ENCODE measurements at places on chromosomes 3 and 15.

DNA sequence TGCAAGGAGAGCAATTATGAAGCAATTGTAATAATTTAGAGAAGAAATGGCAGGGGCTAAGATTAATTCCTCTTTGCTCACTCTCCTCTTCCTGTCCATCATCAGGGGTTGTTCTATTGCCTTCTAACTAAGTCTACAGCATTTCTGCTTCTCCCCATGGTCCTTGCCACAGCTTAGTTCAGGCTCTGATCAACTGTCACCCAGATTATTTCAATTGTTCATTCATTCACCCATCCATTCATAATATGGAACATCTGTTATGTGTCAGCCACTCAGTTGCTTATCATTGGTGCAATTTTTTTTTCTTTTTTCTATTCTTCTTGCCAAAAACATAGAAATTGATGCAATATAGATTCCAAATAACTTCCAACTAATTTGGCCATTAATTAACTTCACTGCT is 93.2 kb downstream of the CD47 start:
- no peak for DNase-seq

DNA sequence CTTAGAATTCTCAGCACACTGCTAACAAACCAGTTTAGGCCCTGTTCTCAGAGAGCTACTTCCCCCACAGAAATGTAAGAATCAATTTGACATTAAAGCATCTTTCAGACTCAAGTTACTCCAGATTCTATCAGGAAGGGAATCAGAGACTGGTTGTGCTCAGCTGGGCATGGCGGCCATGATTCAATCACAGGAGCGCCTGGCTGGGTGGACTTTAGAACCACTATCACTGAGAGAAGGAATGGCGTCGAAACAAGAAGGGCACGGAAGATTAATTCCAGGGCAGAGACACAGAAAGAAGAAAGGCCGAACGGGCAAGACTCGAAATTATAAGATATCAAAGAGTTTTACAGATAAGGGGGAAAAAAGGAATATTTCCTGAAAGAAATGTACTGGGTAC is 6.2 kb downstream of the TNIK start:
- no peak for DNase-seq

DNA sequence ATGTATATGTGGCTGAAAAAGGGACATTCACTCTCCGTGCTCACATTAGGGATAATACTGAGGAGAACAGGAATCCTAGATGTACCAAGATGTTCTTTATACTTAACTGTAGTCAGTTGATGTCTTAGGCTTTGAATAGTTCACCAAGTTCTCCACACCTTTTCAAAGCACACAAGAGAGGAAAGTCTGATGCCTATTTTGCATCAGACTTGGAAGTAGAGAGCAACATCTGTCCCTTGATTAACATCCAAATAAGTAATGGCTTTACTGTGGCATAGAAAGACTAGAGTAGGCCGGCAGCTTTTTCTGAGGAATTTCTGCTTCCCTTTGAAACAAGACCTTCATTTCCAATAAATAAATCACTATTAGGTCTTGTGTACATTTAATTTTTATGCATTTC is 34.0 kb downstream of the PIGB start:
- no peak for DNase-seq

DNA sequence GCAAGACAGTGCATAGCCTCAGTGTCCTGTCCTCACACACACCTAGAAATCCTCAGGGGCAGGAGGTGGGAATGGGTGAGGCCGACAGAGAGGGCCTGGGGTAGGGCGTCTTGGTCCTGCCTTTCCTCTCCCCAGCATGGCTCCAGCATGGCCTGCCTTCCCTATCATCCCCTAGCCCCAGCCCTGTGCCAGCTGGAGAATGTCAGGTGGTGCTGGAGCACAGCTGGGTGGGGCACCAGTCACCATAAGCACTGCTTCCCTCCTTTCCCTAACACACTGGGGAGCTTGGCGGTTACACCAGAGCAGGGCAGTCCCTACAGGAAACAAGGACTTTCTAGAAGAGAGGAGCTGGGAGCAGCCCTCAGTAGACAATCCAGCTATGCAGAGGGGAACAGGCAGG is 236.8 kb downstream of the KLF13 start:
- DNase-seq, result no peak

DNA sequence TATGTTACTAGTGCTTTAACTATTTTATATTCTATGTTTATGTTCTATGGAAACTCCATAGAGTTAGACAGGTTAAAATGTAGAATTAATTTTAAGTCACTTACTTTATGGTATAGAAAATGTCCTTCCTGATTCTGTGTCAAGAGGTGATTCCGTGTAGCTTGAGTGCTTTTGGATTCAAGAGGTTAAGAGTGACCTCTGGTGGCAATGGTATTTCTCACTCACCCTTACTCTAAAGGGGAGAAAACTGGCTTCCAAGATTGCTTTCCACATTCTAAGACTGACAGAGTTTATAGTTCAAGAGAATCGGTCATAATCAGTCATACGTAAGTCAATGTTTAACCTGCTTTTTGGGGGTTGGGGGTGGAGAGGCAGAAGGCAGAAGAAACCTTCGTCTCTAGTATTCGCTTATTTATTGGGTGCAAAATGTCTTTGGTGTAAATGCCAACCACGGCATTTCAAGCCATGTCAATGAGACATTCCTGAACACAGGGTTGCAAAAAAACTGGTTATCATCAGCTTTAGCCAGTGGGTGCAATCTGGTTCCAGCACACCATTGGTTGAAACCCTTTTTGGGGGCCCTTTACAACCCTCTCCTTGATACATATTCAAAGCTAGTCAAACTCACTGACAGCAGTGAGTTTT is 92.0 kb upstream of the VGLL3 start:
- peak; percentile 17 for DNase-seq

- DNase-seq, result no peak
Observed at GRCh38 chr3:138135833-138136194, 3.6 kb upstream of the A4GNT start.

DNA sequence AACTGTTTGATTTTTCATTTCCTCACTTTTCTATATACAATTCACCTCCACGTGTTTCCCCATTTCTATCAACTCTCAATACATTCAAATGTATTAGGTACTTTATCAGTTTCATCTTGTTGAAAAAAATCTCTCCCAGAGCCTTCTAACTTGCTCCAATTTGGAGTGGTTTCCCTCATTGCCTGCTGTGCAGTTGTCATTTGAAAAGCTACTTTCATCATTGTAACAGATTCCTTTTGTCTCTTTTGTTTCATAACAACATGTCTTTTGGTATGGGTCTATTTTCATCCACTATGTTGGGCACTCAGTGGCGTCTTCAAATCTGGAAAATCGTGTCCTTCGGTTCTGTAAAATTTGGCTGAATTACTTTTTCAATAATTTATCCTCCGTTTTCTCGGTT is 75.0 kb downstream of the NR2E3 start:
- no peak for DNase-seq

DNA sequence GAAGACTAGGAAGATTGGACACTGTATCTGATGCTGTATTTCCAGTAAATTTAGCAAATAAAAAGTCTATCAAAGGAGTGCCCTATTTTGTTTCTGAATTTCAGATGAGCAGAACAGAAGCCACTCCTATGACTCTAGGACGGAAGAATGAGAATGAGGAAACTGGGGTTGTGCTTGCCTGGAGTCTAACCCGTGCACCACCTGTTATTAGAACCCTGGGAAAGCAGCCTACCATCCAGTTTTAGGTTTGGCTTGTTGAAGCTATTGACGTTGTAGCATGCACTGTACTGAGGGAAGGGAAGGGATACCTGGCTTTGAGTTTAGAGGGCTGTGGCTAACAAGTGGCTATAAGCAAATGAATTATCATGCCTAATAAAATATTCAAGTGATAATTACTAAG is 318.5 kb downstream of the SLC9A9 start:
- DNase-seq, result no peak

DNA sequence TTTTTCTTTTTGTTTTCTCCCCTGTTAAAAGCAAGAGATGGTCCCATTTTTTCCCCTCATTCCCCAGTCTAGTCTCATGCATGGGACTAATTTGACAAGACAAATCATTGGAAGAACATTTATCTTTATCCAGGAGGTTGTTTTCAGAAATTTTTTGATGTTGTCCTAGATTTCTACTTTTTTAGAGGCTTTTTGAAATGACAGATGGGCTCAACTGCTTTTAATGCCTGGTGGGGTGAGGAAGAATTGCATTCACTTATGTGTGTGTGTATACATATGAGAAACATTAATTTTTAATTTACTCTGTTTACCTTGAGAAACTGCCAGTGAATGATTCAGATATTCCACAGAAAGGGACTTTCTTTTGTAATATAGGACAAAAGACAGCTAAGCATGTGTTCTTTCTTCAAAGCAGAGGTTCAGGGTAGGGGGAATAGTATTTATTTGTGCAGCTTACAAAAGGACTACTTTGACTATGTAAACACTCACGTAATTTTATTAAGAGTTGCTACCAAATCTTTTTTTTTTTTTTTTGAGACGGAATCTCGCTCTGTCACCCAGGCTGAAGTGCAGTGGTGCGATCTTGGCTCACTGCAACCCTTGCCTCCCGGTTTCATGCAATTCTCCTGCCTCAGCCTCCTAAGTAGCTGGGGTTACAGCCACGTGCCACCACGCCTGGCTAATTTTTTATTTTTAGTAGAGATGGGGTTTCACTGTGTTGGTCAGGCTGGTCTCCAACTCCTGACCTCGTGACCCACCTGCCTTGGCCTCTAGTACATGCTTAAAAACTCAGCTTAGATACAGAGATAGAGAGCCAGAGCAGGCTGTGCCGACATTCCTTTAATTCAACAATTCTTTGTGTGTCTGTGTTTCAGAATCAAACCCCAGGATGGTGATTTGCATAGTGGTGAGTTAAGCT is 130.1 kb upstream of the RARB start:
- no peak for DNase-seq

- DNase-seq, result no peak
Observed at GRCh38 chr3:189393598-189393997, 221.8 kb downstream of the TPRG1 start.

DNA sequence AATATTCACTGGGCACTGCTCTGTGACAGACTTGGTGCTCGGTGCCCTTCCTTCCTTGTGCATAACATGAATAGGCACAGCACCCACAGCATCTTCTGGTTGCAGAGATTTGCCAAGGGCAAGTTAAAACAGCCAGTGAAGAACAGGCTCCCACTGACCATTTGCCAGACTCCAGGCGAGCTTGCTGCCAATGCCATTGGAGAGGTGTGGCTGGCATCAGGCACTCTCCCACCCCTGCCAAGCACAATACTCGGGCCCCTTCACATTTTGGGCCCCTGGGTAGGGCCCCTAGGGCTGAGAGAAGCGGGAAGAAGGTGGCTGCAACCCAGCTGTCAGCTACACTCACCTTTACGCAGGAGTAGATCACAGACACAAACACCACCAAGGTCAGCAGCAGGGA is 112.1 kb downstream of the SEC22A start:
- DNase-seq, result no peak

DNA sequence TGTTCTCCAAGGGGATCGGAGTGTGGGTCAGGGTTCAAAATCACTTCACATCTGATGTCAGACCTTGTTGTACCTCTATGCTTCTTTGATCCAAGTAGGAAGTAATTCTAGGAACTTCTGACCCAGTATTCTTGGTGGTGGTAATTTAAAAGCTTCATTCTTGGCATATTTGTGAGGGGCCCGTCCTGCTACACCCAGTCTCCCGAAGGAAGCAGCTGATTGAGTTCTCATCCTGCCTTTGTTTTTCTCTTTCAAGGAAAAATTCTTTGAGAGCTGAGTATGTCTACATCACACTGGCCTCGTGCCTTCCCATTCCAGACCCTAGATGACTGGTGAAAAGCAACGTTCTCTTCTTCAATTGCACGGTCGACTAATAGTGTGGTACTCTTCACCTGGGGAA is 234.4 kb upstream of the TPRG1 start:
- no peak for DNase-seq

- DNase-seq, result no peak
Observed at GRCh38 chr15:43299884-43300283, 30.5 kb downstream of the LCMT2 start.

- no peak for DNase-seq
Observed at GRCh38 chr3:12288182-12289129, at the start of gene PPARG. Gene PPARG, plus strand, starts transcription at chr3:12289070. Its CDS starts 90,642 bp downstream, at chr3:12379712.

DNA sequence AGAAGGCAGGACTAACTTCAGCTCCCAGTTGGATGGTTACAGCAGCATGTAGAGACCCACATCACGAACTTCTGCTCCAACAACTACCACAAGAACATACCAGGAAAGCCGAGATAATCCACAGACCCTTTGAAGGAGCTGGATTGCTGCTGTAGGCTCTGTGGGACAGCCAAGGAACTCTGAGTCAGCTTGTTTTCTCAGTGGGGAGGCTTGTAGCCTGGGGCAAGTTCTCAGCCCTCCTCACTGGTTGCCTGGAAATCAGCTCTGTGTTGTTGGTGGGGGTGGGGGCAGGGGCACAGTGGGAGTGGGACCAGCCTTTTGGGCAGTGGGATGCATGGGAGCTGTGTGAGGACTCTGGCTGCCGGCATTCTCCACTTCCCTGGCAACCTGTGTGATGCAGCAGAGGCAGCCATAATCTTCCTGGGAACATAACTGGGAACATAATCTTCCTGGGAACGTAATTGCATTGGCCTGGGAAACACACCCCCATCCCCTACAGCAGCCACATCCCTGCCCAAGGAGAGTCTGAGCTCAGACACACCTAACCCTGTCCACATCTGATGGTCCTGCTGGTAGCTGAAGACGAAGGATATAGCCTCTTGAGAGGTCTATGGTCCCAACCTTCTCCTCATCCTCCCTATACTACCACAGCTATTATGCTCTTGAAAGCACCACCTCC is 153.1 kb downstream of the PEAK1 start:
- DNase-seq, result no peak

- DNase-seq, result no peak
Observed at GRCh38 chr3:101466465-101467309, 46.3 kb downstream of the SENP7 start.

GRCh38 chr3:59968513-59969045 is 918.8 kb upstream of the CFAP20DC start:
- no peak for DNase-seq

DNA sequence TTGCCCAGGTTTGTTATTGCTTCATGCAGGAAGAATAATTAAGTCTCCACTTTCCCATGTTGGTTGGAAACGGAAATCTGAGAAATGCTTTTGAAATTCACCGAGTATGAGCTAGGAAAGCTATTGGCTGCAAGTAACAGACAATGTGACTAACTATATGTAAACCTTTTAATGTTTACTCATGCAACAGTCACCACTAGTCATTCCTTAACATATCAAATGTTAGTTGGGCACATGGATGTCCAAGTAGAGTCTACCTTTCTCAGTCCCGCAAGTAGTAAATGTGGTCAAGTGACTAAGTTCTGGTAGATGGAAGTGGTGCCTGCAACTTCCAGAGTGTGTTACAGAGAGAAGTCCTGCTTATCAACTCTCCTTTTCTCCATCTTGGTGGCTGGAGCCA is 52.5 kb downstream of the KLF15 start:
- DNase-seq, result no peak

Data from NCI-H1092 (cell line).